ENCODE measurements at places on chromosomes 4 and X.

GRCh38 chrX:155070038-155070437 is 898 bp downstream of the CMC4 start:
- DNase-seq: peak; percentile 6

DNA sequence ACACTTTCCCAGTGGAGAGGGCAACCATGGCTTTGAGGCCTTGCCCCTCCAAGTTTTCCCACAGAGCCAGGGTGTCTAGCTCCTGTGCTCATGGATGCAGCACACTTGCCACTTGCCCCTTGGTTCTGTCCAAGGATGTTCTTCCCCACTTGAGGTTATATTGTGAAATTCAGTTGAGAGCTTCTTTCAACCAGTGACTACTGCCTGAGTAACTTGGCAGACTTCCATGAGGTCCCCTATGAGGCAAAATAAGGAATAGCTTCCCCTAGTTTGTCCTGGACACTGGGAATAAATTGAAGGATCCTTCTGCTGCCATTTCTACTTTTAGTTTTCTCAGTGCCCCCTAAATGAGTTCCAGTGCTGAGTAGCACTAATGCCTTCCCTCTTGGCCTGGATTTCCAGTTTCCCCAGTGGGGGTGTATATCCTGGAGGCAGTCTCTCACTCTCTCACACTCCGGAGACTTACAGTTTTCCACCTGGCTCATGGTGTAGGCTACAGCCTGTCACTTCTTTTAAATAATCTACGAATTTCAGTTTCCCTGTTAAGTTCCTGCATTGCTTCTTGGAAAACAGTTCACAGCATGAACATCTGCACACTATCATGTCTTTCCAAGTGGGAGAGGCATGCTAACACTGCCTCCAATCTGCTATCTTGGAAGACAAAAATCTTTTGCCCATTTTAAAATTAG is 36.4 kb upstream of the ADH4 start:
- no peak for DNase-seq

DNA sequence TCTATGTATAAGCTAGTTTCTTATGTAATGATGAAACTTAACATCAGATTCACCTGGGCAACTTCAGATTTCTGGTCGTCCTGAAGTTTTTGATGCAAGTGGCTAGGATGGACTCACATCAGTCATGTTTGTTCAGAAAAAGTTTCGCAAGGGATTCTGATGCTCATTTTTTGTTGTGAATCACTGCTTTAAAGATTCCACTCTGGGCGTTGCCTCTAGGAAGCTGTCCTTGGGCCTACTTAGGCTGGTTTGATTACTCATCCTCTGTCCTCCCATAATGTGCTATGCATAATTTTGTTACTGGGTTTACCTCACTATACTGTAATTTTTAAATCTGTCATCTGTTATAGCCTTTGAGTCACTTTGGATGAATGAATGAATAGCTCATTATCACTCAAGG is 30.8 kb downstream of the HERC3 start:
- DNase-seq: no peak

GRCh38 chr4:12846368-12846767 is 637.8 kb downstream of the RAB28 start:
- no peak for DNase-seq

DNA sequence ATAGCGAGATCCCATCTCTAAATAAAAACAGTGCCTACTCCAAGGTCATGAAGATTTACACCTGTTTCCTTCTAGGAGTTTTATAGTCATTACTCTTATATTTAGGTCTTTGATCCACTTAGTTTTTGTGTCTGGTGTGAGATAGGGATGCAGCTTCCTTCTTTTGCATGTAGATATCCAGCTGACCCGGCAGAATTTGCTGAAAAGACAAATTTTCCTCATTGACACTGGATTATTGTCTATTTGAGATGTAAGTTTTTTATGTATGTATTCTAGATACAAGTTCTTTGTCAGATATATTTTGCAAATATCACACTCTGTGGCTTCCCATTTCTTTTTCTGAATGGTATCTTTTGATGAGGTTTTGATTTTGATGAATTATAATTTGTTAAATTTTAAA is 85.4 kb downstream of the RFC1 start:
- no peak for DNase-seq

DNA sequence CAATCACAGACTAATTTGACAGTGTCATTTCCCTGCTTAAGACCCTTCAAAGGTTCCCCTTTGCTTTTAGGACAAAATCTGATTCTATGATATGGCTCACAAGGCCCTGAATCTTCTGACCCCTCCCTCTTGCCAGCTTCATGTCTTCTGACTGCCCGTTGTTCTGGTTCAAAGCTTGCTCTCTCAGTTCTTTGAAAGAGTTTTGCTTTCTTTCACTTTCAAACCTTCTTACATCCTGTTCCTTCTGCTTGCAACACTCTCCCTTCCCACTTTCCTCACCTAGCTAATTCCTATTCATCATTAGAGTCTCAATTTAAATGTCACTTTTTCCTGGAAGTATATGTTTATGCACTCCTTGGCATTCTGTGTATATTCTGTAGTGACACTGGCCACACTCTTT is 299.2 kb downstream of the IDS start:
- DNase-seq: no peak

DNA sequence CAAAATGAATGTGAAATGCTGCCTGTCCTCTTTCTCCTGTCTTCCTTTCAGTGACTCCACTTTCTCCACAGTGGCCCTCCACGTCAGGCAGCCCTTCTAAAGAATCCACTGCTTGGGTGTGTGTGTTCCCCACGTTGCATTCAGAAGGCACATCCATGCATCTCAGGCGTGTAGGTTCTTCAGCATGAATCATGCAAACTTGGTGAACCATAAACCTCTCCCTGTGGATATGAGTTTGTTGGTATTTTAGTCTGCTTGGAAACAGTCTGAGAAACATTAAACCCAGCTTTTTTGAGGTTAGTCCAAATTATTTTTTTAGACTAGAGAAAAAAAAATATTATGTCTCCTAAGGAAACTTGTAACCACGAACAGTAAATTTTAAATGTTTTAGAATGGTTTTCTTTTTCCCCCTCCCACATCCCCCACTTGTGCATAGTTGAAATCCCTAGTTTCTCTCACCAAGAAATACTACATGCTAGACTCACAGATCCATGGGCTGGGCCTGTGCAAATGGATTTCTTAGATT is 251.6 kb downstream of the CBR4 start:
- DNase-seq: no peak

DNA sequence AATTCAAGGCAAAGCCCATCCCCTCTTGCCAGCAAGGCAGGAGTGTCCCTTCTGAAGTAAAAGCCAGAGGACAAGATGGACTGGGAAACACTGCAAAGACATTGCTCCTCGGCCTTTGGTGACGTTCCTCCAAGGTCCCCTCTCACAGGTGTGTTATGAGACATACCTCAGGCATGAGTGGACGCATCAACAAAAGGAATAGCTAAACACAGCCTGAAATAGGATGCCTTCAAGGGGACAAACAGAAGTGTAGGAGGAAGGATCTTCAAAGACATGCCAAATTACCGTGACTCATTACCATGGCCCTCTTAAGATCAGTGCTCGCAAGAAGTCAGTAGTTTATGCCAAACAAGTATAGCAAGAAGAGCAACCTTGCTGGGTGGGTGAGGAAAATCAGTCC is 6.0 kb upstream of the IDS start:
- no peak for DNase-seq

- no peak for DNase-seq
These were observed 570.3 kb downstream of the ADGRL3 start for GRCh38 chr4:61770456-61770855.

DNA sequence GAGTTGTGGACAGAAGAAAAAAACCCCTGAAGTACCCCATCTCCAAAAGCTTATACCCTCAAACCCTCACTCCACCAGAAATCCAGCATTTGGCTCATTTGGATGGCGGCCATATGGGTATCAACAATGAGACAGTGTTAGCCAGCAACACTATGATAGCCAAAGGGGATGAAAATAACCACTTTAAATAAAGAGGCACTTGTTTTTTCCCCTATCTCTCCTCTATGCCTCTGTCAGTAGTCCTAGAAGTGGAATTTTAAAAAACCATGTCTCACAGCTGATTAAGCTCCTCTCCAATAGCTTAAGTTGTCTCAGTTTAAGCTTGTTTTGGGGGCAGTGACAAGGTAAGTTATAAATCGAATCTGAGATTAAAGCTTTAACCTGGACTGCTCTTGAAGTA is 124.0 kb downstream of the MOSPD2 start:
- no peak for DNase-seq

DNA sequence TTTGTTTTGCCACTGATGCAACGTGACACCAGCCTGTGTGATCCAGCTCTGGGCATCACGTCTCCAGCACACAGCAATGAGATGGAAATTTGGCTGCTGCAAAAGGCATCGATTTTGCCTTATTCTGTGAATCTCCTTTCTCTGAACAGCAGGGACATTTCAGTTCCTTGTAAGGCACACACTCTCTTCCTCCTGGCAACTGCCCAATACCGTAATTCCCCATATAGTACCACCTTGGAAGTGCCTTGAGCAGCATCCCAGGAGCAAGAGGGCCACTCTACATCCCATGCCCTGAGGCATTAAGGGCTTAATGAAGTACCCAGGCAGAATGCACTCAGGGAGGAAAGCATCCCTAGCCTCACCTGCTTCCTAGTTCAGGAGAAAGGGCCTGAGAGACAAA is 10.5 kb upstream of the MAMLD1 start:
- no peak for DNase-seq

- peak; percentile 67 for DNase-seq
These were observed 532 bp downstream of the ZNF827 start for GRCh38 chr4:145937971-145938611.

- no peak for DNase-seq
These were observed 96.9 kb upstream of the GPR34 start for GRCh38 chrX:41591906-41592305.

DNA sequence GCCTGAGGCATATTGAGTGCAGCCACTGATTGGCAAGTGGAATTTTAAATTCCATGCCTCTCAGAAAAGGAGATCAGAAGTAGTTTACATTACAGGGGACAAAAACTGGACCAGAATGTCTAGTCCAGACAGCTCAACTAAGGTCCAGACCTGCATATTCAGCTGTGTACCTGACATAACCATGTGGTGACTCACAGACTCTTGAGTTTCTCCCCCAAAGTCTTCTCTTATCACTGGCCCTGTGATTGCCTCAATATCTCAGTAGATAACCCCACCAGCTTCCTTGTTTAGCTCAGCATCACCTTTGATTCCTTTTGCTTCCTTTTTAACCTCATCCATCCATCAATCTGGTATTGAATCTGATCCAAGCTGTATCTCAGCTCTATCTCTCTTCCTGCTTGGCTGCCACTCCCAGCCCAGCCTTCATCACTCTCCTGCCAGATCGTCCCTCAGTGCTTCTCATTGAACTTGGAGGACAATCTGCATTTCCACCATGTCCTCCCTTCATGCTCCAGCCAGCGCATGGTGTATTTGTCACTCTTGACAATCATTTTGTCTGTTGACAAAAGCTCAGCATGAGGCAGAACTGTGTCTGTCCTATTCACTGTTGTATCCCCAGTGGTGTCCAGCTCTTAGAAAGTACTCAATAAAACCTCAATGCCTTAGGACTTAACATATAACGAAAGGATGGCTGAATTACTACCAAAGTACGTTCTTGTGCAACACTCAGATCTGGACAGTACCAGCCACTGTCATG is 27.8 kb upstream of the SLC2A9 start:
- DNase-seq: no peak

DNA sequence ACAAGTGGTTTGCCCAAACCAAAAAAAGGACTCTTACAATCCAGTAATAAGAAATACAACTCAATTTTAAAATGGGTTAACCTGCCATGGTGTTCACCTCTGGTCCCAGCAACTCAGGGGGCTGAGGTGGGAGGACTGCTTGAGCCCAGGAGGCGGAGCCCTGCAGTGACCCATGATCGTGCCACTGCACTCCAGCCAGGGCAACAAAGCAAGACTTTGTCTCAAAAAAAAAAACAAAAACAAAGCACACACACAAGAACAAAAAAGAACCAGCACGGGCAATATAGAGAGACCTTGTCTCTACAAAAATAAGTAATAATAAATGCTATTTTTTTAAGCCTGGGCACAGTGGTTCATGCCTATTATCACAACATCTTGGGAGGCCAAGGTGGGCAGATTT is 28.7 kb downstream of the ARAP2 start:
- no peak for DNase-seq

GRCh38 chr4:156294577-156294976 is 340.9 kb upstream of the CTSO start:
- no peak for DNase-seq

GRCh38 chr4:64068096-64068495 is 341.2 kb downstream of the TECRL start:
- DNase-seq: no peak

DNA sequence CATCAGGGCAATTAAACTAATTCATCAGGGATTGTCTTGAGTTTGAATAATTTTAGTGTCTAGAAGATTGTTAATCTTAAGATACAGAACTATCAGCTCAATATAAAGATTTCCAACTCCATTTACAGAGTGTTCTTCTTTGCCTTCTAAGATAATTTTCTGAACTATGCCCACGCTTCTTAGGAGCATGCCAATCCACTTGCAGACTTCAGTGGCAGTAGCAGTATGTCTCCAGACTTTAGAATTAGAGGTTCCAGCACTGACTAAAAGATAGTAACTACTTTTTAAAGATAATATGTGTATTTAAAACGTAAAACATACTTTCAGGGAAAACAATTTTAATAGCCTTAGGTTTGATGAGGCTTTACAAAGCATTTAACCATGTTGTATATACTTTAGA is 34.2 kb upstream of the GALNT7 start:
- no peak for DNase-seq

GRCh38 chrX:149628768-149629167 is 2.8 kb downstream of the TMEM185A start:
- DNase-seq: no peak

DNA sequence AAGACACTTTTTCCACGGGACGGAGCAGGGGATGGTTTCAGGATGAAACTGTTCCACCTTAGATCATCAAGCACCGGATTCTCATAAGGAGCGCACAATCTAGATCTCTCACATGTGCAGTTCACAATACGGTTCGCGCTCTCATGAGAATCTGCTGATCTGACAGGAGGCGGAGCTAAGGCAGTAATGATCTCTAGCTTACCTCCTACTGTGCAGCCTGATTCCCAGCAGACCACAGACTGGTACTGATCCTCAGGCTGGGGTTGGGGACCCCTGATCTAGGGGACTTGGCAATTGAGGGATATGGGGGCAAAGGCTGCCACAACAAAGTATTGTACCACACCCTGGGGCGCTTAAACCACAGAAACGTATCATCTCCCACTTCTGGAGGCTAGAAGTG is 25.7 kb downstream of the ZNF185 start:
- DNase-seq: no peak

DNA sequence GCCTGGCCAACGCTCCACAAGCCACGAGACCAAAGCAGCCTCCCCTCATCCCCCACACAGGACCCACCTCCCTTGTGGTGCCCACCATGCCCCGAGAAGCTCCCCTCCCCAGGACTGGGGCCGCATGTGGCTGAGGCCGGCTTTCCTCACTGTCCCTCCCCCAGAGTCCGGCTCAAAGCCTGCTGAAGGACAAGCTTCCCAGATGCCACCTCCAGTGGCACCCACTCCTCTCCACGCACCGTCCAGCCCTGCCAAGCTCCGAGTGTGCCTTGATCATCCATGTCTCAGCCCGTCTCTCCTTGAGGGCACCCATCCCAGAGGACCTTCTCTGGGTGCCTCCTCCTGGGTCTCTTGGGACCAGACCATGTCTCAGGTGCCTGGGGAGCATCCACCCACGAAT is 58.8 kb upstream of the MXD4 start:
- DNase-seq: no peak
